ENCODE measurements at places on chromosomes 13 and 19.

GRCh38 chr13:40969169-40969901 lies 49.8 kb downstream of the ELF1 start:
- DNase-seq: no peak

DNA sequence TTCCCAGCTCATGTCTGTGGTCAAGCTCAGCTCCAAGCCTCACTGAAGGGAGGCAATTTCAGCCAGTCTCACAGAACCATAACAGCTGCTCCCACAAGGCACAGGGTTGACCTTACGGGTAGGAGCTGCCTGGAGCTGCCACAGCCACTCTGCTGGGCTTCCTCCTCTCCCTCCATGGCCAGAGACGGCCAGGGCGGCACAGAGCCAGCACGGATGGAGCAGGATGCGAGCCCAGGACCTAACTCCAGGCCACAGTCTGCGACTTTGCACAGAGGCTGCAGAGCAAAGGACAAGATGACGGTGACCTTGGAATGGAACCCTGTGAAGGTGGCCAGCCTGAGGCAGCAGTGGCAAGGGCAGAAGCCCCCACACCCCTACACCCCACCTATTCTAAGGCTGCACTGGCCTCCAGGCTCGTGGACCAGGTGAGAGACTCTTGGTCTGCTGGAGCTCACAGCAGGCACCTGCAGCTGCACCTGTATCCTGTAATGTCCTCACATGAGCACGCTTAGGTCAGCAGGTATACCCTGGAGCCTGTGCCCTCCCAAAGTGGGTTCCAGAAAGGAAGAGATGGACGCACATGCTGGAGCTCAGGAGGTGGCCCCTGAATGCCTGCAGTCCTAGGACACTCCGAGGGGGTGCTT lies 29.6 kb downstream of the ADPRHL1 start:
- no peak for DNase-seq

- no peak for DNase-seq
Measured at GRCh38 chr13:77377016-77377415, 50.1 kb upstream of the MYCBP2 start.

GRCh38 chr19:49973987-49974386 lies 13.0 kb upstream of the SIGLEC11 start:
- DNase-seq: no peak

GRCh38 chr13:102945886-102946285 lies 100.1 kb downstream of the ERCC5 start:
- no peak for DNase-seq

DNA sequence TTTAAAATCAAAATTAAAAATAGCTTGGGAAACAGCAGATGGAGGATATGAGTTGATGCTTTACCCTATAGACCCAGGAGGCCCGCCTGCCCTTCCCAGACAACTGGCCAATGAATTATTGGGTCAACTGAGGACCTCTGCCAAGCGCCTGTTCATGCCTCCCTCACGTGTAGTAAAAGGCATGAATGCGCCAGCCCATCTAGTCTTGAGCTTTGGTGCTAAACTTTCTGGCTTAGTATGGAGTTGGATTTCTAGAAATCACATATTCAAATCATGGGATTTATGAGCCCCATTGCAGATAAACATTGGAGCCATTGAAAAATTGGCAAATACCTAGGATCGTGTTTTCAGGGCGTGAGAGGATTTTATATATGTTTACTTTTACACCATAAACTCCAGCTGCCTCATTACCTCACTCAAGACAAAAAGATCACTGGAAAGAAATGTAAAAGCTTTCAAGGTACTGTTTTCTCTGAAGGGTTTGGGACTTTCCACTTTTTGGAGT lies 47.1 kb downstream of the COL4A2 start:
- no peak for DNase-seq

GRCh38 chr19:49862391-49863253 lies 4.8 kb downstream of the PNKP start:
- no peak for DNase-seq

GRCh38 chr13:26600343-26600742 lies 42.9 kb downstream of the WASF3 start:
- no peak for DNase-seq

DNA sequence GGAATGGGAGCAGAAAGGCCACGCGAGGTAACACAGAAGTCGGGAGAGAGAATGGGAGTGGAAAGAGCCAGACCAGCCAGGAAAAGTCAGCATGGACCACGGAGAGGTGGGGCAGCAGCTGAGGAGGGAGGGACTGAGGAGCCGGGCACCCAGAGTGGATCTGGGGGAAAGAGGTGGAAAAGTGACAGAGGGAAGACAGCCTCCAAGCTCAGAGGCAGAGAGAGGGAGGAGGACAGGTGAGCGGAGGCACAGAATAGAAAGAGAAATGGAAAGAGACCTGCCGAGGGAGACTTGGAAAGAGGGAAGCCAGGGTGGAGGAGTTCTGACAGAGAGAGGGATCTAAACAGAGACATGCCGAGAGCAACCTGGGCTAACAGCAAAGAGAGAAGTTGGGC lies 1.6 kb downstream of the GRIK5 start:
- no peak for DNase-seq

DNA sequence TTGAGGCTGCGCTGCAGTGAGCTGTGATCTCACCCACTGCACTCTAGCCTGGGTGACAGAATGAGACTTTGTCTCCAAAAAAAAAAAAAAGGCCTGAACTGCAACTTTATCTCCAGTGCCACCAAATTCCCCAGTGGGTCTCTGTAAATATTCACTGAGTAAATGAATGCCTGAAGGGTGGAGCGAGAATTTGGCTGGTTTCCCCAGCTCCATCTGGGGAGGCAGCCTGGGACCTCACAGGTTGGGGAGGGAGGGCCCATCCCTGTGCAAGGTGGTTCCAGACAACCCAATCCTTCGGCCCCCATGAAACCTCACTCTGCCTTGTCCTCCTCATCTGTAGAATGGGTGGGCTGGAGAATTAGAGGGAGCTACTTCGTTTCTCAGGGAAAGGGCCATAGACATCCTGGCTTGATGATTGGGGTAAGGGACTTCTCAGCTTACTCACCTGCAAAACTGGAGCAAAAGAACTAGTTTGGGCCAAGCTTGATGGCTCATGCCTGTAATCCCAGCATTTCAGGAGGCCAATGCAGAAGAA lies 4.2 kb upstream of the PKN1 start:
- no peak for DNase-seq

GRCh38 chr19:40444000-40444824 lies at the start of gene SERTAD3:
Gene SERTAD3 (minus strand): TSS chr19:40444335. CDS start chr19:40442080, 2,255 bp downstream.
- DNase-seq: peak; percentile 98

- no peak for DNase-seq
Measured at GRCh38 chr19:41997121-41997850, 3.3 kb upstream of the ATP1A3 start.

- DNase-seq: no peak
Measured at GRCh38 chr19:1807695-1808394, 4.2 kb downstream of the ATP8B3 start.

DNA sequence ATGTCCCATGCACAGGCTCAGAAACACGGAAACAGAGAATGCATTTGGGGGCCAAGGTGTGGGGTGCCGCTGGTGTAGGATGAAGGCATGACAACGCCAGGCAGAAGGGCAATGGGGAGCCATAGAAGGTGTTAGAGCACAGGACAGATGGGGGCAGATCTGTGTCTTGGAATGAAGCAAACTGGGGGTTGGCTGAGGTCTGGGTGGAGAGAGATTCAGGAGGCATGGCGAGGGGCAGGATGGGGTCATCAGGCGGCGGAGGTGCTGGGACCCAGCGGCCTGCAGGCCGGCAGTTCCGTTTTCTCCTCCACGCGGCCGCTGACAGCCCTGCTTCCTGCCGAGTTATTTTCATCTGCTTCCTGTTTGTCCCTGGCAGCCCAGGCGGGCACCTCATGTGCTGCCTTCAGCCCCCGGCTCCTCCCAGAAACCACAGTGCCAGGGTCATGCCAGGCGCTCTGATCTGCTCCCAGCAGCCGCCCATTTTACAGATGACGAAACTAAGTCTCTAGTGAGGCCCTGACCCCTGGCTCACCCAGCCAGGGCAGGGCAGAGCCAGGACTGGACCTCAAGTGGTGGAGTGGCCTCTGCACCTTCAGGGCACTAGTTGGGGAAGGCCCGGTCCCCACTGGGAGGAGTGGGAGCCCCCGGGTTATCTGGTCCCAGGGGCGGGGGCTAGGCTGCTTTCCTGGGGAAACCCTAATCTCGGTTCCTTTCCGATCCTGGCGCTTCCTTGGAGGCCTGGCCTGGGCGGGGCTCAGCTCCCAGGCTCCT lies 2.2 kb downstream of the ARHGAP45 start:
- DNase-seq: no peak

DNA sequence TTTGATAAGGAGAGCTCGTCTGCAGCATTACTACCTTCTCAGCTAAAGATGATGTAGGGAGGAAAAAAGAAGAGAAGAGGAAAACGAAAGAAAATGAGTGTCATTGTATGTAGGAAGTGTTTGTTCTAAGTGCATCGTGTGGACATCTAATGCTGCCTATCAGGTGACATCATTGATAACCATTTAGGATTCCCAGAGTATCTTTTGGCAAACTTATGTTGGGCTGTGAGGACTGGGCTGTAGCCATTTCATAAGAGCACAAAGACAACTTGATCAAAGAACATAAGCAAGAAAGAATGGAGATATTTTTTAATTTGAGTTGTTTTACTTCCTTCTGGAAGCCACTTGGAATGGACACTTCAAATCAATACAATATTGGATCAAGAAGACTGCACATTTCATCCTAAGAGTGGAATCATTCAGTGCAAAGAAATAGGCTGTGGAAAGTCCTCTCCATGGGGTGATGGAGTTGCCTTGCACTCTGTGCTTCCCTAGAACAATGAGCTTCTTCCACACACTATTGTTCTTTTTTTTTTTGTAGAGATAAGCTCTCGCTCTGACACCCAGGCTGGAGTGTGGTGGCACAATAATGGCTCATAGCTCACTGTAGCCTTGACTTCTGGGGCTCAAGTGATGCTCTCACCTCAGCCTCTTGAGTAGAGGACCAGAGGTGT lies 52.4 kb upstream of the UBL3 start:
- DNase-seq: no peak

GRCh38 chr13:106753251-106753650 lies 185.3 kb upstream of the ARGLU1 start:
- no peak for DNase-seq

Data from vagina (tissue), 2 donors.